ENCODE measurements at places on chromosomes 11 and 22.

GRCh38 chr11:27858866-27859265 lies 158.6 kb upstream of the BDNF start:
- no peak for DNase-seq

- no peak for DNase-seq
These were observed 128.3 kb downstream of the MAML2 start for GRCh38 chr11:96214777-96215109.

DNA sequence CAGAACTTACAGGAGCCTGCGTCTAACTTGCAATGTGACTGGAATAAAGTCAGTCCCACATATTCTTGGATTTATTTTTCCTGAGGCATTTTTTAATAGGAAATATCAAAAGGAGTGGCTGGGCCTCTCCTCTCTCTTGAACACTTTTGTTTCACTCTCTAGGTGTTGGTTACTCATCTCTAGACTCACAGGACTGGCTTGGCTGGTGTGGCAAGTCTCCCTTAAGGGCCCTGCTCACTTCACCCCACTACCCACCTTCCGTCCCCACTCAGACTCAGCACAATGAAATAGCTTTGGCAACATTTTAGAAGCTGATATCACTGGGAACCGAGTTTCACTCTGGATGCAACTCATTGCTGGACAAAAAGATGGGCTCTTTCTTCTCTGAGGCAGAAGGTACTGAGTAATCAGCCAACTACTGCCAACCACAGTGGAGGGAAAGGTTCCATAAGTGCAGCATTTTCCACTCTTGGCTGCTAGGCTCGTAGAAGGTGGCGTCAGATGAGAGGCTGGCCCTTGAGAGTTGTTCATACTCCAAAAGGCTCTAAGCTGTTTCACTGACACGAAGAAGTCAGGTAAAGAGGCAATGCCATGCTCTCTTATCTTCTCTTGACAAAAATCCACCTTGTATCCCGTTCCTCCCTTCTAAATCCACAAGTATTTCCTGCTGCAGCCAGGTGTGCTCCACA lies 390.6 kb downstream of the SOX6 start:
- no peak for DNase-seq

DNA sequence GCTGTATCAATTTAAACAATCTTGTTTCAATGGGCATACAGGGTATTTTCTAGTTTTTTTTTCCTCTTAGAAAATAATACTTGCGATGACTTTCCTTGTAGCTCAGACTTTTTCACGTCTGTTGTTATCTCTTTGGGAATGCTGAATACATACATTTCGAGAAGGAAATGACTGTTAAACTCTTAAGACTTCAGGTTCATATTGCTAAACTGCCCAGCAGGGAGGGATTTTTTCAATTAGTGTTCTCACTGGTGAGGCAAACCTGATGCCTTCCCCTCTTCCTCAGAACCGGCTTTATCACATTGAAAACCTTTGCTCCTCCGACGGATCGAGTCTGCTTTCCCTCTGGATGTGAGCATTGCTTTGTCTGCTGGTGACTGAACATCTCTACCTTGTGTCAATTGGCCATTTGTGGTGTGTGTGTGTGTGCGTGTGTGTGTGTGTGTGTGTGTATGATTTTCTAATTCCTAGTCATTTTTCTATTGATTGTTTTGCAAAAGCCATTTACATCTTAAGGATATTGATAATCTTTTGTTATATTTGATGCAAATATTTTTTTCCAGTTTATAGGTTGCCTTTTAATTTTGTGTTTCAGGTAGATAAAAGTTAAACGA lies 6.6 kb downstream of the NEAT1 start:
- no peak for DNase-seq

GRCh38 chr22:34067031-34067430 lies 146.8 kb upstream of the LARGE1 start:
- no peak for DNase-seq

DNA sequence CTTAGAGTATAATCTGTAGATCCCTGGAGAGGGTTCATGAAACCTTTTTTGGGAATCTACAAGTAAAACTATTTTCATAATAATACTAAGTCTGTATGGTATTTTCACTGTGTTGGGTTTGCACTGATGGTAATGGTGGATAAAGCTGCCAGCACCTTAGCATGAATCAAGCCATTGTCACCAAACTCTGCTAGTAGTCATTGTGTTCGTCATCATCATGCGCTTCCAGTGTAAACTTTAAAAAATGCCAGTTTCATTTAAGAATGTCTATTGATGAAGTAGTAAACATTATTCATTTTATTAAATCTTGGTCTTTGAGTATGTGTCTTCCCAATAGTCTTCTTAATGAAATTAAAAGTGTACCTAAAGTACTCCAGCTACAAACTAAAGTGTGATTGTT lies 15.0 kb downstream of the ALKBH3 start:
- DNase-seq, result no peak

DNA sequence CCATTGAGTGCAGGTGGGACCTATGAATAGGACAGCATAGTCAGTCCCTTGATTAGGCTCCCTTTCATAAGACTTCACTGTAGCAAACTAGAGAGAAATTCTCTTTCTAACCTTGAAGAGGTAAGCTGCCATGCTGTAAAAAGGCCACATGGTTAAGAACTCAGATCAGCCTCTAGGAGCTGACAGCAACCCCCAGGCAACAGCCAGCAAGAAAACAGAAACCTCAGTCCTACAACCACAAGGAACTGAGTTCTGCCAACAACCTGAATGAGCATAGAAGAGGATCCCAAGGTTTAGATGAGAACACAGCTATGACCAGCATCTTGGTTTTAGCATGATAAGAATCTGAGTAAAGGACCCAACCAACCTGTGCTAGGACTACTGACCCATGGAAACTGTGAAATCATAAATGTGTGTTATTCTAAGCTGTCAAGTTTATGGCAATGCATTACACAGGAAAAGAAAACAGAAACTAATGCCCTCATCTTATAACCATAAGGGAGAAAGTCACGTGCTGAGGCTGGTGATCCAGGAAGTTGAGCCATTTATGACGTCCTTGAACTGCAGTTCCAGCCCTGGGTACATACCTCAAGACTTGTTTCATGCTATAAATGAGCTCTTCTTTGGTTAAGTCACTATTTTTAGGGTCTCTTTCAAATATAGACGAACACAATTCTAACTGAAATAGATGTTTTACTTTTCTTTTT lies 43.3 kb downstream of the RAB38 start:
- DNase-seq, result no peak

DNA sequence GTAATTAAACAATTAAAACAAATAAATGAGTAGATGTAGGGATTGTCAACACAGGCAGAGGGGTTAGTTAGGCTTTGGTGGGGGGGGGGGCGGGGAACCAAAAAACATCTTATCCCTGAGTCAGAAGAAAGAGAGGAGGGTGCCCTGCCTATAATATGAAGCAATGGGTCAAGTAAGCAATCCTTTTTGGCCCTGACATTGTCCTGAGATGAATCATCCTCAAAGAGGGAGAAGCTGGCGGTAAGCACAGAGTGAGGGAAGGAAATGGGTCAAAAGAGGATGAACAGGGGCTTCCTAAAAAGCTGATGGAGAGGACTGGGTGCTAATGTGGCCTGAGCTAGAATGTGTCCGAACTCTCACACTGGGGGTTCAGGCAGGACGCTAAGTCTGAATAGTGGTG lies 4.7 kb downstream of the OLFML1 start:
- no peak for DNase-seq

- no peak for DNase-seq
These were observed 859 bp downstream of the RPS6KB2 start for GRCh38 chr11:67429038-67429668.

- no peak for DNase-seq
These were observed 107.8 kb downstream of the FCHSD2 start for GRCh38 chr11:73034331-73034730.

DNA sequence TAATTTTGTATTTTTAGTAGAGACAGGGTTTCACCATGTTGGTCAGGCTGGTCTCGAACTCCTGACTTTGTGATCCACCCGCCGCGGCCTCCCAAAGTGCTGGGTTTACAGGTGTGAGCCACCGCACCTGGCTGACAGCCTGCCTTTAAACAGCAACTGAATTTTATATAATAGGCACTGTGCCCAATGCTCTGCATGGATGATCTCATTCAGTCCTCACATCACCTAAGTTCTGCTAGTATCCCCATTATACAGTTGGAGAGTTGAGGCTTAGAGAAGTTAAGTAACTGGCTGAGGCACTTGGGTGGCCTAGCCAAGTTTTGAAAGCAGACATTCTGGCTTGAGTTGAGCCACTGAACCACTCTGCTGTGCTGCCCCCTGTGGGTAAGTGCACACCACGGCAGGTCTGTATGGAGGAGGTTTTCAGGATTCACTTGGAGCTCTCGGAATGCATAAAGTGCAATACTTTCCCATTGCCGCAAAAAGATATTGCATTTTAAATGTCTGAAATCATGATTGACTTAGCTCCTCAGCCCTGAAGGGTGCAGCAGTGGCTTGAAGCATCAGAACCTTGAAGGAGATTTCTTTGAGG lies 112.4 kb downstream of the LDLRAD3 start:
- DNase-seq, result no peak

All from activated CD4-positive, alpha-beta T cell treated with anti-CD3 and anti-CD28 coated beads, Interleukin-2, amount 50 U/mL, for 48 hours (primary cell).